AG04449 (cell line): ENCODE measurements at places on chromosomes 16 and 17.

GRCh38 chr16:66197668-66198278 is 168.7 kb upstream of the CDH5 start:
- DNase-seq, result no peak

DNA sequence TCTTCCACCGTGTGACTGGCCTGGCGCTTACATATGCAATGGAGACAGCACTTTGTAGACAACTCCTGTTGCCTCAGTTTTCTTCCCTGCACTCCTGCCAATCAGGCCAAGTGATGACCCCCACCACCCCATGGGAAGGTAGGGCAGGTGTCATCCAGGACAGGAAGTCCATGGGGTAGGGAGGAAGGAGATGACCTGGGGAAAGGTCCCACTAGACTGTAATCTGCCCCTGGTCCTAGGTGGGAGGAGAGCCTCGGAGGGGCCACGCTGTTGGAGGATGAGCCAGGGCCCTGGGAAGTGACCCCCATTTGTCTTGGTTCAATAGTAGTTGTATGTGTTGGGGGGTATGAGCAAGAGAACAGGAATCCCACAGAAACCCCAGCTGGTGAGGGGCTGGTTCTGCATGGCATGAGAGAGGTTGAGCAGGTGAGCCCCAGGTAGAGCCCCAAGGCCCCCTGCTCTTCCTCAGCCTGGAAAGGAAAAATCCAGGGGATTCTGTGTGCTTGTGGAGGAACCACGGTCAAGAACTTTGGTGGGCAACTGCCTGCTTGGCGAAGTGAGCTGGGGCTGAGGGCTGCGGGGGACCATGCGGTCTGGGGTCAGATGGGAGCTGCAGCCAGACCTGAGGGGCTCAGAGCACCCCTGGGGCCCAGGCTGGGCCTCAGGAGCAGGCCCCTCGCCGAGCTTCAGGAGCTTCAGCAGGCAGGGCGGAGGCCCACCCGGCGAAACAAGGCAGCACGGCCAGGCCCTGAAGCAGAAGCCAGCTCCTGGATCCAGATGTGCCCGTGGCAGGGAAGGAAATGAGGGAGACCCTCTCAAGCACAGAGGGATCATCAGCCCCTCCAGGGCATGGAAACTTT is 50.7 kb downstream of the NT5M start:
- no peak for DNase-seq

DNA sequence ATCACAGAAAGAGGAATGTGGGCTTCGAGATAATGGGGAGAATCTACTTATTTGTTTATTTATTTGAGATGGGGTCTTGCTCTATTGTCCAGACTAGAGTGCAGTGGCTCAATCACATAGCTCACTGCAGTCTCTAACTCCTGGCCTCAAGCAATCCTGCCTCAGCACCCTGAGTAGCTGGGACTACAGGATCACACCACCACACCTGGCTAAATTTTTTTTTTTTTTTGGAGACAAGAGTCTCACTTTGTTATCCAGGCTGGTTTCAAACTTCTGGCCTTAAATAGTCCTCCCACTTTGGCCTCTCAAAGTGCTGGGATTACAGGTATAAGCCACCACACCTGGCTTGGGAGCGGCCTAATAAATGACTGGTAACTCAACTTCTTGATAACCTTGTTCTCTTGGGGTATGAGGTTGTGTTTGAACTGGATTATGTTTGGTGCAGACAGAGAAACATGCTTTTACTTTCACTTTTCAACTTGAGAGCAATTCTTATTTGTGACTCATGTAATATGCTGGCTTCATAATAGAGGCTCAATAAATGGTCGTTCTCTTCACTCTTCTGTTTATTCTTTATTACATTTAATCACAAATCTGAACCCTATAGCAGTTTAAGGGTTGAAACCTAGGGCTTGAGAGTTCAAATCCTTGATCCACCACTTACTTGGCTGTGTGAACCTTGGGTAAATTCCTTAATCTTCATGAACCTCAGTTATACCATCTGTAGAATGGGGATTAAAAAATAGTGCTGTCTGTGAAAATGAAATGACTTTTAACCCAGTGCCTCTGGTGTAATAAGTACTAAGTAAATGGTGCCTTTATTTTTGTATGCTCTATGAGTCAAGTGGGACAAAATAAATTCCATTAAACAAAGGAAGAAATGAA is 129.1 kb upstream of the HS3ST2 start:
- no peak for DNase-seq

- DNase-seq, result no peak
These were observed 7.5 kb upstream of the JUP start for GRCh38 chr17:41793784-41794539.

DNA sequence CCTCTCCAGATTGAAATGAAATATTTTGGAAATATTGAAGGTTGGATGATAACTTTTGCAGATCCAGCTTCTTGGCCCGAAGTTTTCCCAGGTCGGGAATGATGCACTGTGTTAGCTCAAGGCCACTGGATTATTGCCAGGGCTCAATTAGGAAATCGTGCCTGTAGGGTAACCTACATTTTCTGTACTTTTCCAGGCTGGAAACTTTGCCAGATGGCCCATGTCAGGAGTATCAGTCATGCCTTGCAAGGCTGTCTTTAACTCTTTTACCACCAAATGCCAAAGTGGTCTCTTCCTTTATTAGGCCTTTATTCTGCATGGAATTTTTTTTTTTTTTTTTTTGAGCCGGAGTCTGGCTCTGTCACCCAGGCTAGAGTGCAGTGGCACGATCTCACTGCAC is 8.9 kb upstream of the SEC14L1 start:
- no peak for DNase-seq

GRCh38 chr17:43359469-43360110 is 39.2 kb upstream of the ARL4D start:
- DNase-seq, result no peak

DNA sequence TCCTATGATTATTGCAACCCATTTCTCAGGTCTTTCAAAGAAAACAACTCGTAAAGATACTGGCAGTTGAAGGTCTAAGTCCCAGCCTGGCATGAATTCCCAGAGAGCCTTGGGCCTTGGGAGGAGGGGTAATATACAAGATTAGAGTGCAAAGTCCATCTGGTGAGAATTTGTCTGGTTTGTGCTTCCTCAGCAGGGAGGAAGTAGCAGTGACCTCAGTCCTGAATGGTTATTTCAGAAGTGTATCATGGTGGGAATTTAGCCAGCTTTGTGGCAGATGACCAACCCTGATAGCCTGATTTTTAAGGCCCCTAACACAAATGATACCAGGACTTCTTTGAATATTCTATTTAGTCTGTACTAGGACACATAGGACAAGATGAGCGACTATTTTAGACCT is 151.2 kb upstream of the TBX2 start:
- DNase-seq, result no peak

DNA sequence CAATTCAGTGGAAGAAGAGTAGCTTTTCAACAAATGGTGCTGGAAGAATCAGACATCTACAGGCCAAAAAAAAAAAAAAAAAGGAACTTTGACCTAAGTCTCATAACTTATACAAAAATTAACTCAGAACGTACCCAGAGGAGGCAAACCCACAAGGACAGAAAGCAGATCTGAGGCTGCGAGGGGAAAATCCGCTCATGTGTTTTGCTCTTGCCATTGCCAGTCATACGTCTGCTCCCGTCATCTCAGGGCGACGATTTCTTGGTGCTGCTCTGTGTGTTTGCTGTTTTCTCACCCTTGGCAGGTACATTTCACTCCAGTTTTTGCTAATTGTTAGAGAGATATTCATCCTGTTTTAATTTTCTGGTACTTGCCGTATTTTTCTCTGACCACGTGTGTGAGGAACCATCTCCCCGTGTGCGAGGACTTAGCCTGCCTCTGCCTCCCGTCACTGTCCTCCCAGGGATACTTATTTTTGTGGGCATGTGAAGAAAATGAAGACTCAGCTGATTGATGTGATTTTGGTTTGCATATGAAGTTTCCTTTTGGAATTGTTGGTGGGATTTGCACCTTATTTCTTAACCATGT is 33.4 kb upstream of the ACSF3 start:
- DNase-seq, result no peak

DNA sequence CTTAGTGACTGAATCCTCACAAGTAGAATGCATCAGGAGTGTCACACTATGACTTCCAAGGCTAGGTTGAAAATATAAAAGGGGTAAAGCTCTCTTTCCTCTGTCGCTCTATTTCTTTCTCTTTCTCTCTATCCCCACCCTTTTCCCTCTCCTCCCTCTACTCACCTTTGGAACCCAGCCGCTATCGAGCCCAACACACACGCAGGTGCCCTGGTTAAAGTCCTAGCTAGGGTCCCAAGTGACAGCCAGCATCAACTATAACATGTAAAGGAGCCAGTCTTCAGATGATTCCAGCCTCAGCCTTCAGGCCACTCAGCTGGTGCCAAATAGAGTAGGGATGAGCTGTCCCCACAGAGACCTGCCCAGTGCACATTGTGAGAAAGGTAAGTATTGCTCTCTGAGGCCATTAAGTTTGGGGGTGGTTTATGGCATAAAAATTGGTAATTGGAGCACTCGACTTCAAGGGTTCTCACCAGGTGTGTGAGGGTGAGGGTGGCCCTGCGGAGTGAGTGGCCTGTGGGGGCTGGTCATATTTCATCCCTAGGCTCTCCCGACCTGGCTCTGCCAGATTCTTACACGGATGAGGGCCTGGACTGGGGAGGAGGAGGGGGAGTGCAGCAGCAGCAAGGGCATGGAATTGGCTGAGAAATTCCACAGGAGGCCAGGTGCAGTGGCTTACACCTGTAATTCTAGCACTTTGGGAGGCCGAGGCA is 14.9 kb upstream of the C16orf54 start:
- no peak for DNase-seq

DNA sequence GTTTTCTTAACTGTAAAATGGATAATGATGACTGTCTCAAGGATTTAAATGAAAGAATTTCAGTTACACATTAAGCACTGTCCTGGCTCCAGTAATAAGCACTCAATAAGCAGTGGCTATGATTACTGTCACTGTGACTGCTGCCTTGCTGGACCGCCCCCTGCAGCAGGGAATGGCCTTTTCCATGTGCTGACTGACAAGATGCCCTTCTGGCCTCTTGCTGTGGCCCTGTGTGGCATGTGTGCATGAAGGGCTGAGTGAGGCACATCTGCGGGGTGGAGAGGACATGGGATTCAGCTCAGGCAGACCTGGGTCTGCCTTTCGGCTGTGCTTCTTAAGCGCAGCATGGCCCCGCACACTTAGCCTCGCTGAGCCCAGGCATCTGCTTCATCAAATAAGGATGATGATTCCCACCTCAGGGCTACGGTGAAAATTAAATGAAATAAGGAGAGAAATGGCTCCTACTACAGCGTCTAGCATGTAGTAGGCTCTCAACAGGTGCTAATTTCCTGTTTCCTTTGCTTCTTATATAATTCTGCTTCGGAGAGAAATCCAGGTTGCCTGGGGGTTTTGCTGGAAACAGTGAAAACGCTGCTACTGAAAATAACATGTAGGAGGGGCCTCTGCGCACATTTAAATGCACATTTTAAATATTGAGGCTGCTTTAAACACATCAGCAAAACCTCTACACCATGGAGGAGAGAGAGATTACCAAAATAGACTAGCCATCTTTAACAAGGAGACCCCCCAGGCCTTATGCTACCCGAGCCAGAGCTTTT is 183.9 kb downstream of the PARN start:
- no peak for DNase-seq

GRCh38 chr16:88763502-88764053 is 21.4 kb downstream of the PIEZO1 start:
- no peak for DNase-seq

DNA sequence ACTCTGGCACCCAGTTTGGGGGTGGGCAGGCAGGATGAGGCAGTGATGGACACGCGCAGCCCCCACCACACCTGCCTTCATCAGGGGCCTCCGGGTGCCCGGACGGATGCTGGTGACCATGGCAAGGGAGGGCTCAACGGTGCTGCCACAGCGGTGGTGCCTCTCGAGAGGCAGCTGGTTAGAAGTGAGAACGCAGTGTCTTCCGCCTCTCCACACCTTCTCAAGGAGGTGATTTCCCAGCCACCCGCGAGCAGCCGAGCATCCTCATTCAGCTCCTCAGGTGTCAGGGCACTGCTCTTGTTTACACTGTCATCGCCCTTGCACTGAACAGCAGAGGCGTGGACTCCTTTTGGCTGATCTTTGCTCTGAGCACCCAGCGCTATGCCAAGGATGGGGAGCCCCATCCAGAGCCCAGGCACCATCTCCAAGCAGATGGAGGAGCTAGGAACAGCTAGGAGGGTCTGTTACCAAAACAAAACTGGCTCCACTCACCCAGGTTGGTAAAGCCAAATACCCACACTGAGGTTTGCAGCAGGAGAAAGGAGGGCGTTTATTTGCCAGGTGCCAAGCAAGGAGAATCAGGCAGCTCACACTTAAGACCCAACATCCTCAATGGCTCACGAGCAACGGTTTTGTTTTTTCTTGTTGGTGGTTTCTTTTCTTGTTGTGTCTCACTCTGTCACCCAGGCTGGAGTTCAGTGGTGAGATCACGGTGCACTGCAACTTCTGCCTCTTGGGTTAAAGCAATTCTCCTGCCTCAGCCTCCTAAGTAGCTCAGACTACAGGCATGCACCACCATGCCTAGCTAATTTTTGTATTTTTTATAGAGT is 174.3 kb upstream of the TNRC6C start:
- DNase-seq, result no peak

DNA sequence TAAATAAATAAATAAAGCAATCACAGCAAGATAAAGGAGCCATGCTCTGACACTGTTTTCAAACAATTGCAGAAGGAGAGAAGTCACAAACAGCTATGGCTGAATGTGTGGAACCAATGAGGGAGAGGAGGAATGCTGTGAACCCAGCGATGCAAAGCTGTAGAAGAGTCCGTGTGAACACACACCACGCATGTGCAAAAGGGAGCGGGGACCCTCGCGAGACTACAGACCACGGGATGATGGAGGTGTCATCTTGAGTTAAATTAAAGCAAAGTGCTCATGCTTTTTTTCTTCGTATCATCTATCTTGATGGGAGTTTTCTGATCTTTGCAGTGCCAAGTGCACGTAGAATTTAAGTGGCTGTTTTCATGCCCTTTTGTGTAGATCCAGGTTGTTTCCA is 123.8 kb upstream of the CDH5 start:
- no peak for DNase-seq

DNA sequence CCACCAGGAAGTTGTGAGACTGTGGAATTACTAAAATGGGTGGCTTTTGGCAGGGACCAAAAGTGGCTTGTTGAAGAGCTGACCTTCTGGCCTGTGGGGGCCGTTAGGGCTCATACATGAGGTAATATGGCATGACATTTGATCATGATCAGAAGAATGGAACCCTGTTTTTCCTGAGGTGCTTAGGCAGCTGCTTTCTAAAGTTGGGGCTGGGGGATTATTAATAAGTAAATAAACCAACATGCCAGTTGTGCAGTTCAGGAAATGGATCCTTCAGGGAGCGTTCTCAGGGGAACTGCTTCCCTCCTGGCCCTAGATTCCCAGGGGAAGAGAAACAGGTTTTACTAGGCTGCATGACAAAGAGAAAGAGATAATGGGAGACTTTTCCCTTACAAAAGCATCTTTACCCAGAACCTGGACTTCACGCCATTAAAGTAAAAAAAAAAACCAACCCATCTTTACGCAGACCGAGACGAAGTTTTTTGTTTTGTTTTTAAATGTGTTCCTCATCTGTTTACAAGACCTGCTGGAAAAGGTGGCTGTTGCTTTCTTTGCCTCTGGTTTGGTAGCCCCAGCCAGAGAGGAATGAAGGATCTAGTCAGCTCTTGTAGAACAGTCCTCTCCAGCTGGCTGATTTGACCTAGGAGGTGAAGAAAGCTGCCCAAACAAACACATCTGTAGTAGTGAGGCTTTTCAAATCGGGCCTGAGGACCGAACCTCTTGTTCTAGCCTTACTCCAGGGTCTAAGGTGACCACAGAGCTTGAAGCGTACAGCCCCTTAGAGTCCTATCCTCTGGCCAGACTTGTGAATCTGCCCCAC is 22.7 kb downstream of the YPEL2 start:
- no peak for DNase-seq
